ENCODE measurements at places on chromosomes 5 and 9.

DNA sequence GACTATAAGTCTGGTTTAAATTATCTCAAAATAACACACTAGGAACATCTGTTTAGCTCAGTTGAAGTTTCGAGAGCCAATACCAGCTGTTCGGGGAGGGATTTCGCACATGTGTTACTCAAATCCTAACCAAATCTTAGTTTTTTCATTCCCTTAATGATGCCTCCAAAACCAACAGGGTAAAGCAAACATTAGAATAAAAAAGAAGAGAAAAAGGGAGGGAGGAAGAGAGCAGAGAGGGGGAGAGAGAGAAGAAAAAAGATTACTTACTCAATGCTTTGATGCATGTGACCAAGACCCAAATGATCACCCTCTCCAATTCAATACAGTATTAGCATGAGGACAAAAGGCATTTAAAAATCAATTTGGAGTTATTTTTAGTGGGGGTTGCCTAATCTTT lies 86.0 kb upstream of the NR5A1 start:
- no peaks in the 10 kb centered on the region for H3K36me3 ChIP-seq
- no peak overlapping the region for H3K27ac ChIP-seq
- no peaks in the 10 kb centered on the region for H3K4me1 ChIP-seq
- no peak overlapping the region for H3K4me3 ChIP-seq
- no peak for DNase-seq
- no peaks in the 10 kb centered on the region for H3K27me3 ChIP-seq

DNA sequence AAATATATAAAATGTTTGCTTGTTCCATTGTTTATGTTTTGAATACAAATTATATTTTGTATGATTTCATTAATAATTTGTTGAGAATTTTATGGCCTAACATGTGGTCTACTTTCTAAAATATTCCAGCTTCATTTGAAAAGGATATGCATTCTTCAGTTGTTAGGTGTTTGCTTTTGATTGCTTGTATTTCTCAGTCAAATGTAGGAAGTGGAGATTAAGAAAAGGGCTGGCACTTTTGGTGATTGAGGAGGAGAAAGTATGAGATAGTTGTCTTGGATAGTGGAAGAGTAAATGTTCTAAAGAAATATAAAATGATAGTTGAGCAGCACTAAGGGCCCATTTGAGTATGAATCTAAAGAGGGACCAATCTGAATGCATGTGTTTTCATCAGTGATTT lies 23.1 kb downstream of the JAK2 start:
- no peak overlapping the region for H3K27ac ChIP-seq
- H3K4me3 ChIP-seq: no peak overlapping the region
- no peaks in the 10 kb centered on the region for H3K27me3 ChIP-seq
- peaks cover 36% of the 10 kb centered on the region for H3K4me1 ChIP-seq
- peaks cover 25% of the 10 kb centered on the region for H3K36me3 ChIP-seq

DNA sequence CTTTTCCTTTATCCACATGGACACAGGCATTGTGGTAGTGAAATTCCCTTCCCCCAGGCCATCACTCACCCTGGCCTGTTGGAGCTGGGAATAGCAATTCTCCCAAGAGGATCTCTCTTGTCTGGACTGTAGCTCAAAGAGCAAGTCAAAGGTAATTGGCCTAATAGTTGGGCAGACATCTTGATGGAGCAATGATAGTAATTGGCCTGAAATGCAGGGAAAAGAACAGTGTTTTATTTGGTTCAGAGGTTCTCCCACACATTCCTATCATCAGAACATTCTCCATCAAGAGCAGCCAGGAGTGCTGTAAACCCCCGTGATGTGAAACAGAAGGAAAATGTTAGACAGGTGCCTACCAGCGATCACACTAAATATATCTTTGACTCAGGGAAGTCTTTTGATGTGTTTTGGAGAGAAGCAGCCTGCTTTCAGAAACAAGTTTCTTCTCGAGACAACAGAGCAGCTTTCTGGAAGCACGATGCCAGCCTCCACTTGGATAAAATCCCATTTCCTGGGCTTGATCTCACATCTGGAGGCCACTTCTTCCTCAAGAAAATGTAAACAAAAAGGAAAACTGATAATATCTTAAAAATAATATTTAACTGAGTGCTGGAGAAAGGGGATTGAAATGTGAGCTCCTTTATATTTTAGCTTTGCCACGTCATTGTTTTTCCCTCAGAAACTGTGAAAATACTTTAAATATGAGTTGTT lies 198.1 kb upstream of the WWC1 start:
- H3K27ac ChIP-seq: no peak overlapping the region
- H3K36me3 ChIP-seq: no peaks in the 10 kb centered on the region
- DNase-seq: no peak

DNA sequence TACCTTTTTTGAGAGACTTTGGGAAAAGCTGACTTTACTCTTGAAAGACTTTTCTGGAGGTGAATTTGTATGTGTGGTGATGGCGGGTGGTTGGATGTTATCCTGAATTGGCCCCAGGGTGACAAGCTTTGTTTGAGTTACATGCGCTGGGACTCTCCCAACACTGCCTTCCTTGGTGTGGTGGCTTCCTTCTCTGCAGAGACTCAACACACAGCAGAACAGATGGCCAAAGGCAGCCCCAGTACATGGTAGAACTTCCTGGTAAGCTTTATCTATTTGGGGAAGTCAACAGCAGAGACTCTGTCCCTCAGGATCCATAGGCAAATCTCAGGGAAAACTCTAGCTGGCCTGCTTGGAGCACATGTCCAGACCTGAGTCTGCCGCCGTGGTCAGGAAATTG lies 18.1 kb downstream of the C1QTNF2 start:
- H3K36me3 ChIP-seq: no peaks in the 10 kb centered on the region
- DNase-seq: no peak
- no peaks in the 10 kb centered on the region for H3K27me3 ChIP-seq
- H3K4me1 ChIP-seq: peaks cover 8% of the 10 kb centered on the region
- H3K27ac ChIP-seq: no peak overlapping the region

- peak; percentile 85 for DNase-seq
- no peak overlapping the region for H3K4me3 ChIP-seq
Measured at GRCh38 chr5:134140530-134141201, 26.2 kb downstream of the TCF7 start.

GRCh38 chr5:375921-376798 lies 54.6 kb downstream of the AHRR start:
- no peaks in the 10 kb centered on the region for H3K36me3 ChIP-seq
- no peak overlapping the region for H3K4me3 ChIP-seq
- H3K4me1 ChIP-seq: peaks cover 5% of the 10 kb centered on the region
- H3K27ac ChIP-seq: no peak overlapping the region

GRCh38 chr9:80883426-80883825 lies 805.9 kb downstream of the TLE1 start:
- no peak for DNase-seq
- H3K4me3 ChIP-seq: no peak overlapping the region
- H3K27ac ChIP-seq: no peak overlapping the region
- H3K36me3 ChIP-seq: no peaks in the 10 kb centered on the region
- no peaks in the 10 kb centered on the region for H3K27me3 ChIP-seq
- no peaks in the 10 kb centered on the region for H3K4me1 ChIP-seq

- DNase-seq: no peak
- H3K36me3 ChIP-seq: no peaks in the 10 kb centered on the region
- H3K4me1 ChIP-seq: no peaks in the 10 kb centered on the region
- H3K4me3 ChIP-seq: no peak overlapping the region
Measured at GRCh38 chr5:84063041-84063440, 321.6 kb downstream of the EDIL3 start.

- no peaks in the 10 kb centered on the region for H3K27me3 ChIP-seq
- H3K27ac ChIP-seq: no peak overlapping the region
- no peak overlapping the region for H3K4me3 ChIP-seq
- no peak for DNase-seq
Measured at GRCh38 chr9:79800578-79800977, 228.8 kb downstream of the TLE4 start.

DNA sequence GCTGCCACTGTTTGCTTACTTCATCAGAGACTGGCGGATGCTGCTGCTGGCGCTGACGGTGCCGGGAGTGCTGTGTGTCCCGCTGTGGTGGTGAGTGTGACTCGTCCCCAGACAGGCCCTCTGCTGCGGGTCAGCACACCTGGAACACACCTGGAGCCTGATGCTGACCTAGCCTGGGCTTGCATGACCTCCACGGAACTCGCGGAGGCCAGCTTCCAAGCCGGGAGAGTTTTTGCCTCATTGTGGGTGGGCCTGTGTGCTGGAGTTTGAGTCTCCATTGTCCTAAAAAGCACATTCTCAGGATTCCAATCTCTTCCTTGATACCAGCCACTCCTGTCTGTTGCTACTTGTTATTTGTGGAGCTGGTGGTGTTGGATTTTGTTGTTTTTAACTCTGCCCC lies 28.1 kb downstream of the SLC22A4 start:
- H3K27ac ChIP-seq: no peak overlapping the region
- DNase-seq: no peak
- no peak overlapping the region for H3K4me3 ChIP-seq
- no peaks in the 10 kb centered on the region for H3K4me1 ChIP-seq

GRCh38 chr5:147880487-147880886 lies 2.0 kb downstream of the SCGB3A2 start:
- no peaks in the 10 kb centered on the region for H3K27me3 ChIP-seq
- H3K4me3 ChIP-seq: no peak overlapping the region
- no peaks in the 10 kb centered on the region for H3K36me3 ChIP-seq
- no peaks in the 10 kb centered on the region for H3K4me1 ChIP-seq
- no peak overlapping the region for H3K27ac ChIP-seq

GRCh38 chr9:94936419-94936818 lies 209.9 kb downstream of the AOPEP start:
- DNase-seq: no peak
- H3K4me1 ChIP-seq: peaks cover 9% of the 10 kb centered on the region
- no peaks in the 10 kb centered on the region for H3K36me3 ChIP-seq
- H3K27me3 ChIP-seq: no peaks in the 10 kb centered on the region
- H3K27ac ChIP-seq: peak overlapping the region; percentile 19

GRCh38 chr5:95237324-95237723 lies 47.6 kb downstream of the MCTP1 start:
- no peak overlapping the region for H3K4me3 ChIP-seq
- DNase-seq: no peak
- no peak overlapping the region for H3K27ac ChIP-seq
- no peaks in the 10 kb centered on the region for H3K4me1 ChIP-seq
- H3K36me3 ChIP-seq: no peaks in the 10 kb centered on the region
- no peaks in the 10 kb centered on the region for H3K27me3 ChIP-seq

DNA sequence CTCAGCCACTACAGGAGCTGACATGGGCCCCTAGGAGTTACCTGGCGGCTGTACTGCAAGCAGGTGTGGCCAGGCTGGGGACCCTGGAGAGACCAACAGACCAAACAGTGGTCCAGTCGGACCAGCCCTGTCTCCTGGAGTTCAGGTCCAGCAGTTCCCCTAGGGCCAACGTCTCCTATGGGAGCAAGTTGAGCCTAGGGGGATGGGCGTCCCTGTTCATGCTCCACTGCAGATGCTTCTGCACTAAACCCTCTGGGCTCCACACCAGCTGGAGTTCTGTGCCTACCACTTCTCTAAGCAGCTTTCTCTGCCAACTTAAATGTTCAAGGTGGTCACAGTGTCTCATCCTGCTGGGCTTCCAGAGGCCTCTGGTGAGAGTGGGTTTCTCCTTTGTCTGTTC lies 20.6 kb upstream of the OMD start:
- no peak overlapping the region for H3K27ac ChIP-seq
- no peaks in the 10 kb centered on the region for H3K4me1 ChIP-seq
- H3K4me3 ChIP-seq: no peak overlapping the region
- H3K36me3 ChIP-seq: no peaks in the 10 kb centered on the region
- H3K27me3 ChIP-seq: no peaks in the 10 kb centered on the region

GRCh38 chr9:93906195-93906880 lies 48.8 kb downstream of the BARX1 start:
- no peaks in the 10 kb centered on the region for H3K4me1 ChIP-seq
- DNase-seq: peak; percentile 30
- no peak overlapping the region for H3K4me3 ChIP-seq
- H3K27me3 ChIP-seq: peaks cover 47% of the 10 kb centered on the region

DNA sequence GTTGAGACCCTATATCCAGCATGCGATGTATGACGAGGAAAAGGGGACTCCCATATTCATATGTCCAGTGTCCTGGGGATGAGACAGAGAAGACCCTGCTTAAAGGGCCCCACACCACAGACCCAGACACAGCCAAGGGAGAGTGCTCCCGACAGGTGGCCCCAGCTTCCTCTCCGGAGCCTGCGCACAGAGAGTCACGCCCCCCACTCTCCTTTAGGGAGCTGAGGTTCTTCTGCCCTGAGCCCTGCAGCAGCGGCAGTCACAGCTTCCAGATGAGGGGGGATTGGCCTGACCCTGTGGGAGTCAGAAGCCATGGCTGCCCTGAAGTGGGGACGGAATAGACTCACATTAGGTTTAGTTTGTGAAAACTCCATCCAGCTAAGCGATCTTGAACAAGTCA lies 17.1 kb downstream of the BTNL3 start:
- DNase-seq: no peak
- H3K4me1 ChIP-seq: no peaks in the 10 kb centered on the region
- no peaks in the 10 kb centered on the region for H3K36me3 ChIP-seq
- no peaks in the 10 kb centered on the region for H3K27me3 ChIP-seq

DNA sequence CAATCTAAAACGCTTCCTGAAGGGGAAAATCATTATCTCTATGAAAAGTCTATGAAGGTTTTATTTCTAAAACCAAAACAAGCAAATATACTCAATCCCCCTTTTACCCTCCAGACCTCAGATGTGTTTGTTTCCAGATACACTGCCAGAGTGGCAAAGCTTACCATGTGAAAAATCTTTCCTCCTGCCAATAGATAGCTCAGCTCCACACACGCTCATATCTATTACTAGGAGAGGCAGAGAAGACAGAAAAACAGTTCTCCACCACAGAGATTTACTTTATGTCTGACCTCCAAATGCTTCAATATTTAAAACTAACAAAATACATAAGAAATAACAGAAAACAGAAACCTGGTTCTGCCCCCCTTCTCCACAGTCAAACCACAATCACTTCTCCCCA lies 7.0 kb downstream of the IRX2 start:
- no peak overlapping the region for H3K4me3 ChIP-seq
- H3K36me3 ChIP-seq: no peaks in the 10 kb centered on the region
- peaks cover 95% of the 10 kb centered on the region for H3K27me3 ChIP-seq
- no peak for DNase-seq

DNA sequence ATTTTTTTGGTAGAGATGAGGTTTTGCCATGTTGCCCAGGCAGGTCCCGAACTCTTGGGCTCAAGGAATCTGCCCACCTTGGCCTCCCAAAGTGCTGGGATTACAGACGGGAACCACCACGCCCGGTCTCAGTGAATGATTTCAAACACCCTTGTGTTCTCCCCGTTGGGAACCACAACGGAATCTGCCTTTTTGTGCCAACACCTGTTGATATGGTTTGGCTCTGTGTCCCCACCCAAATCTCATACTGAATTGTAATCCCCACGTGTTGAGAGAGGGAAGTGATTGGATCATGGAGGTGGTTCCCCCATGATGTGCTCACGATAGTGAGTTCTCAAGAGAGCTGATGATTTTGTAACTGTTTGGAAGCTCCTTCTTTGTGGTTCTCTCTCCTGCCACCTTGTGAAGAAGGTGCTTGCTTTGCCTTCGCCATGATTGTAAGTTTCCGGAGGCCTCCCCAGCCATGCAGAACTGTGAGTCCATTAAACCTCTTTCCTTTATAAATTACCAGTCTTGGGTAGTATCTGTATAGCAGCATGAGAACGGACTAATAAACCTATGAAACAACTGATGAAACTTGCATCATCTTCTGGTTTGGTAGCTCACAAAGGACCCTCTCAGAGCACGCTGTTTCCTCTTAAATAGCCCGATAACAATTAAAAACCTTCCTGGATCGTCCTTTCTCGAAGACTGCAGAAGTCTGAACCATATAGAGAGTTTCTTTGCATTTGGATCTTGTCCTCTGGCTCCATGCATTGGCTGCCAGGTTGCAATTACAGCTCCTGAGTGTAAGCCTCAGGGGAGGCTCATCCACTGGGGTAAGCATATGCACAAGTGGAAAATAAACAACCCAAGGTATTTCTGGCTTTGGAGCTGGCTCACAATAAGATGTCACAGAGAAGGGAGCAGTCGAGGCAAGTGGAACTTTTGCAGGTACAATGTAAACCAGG lies 91.5 kb downstream of the SPRY4 start:
- no peaks in the 10 kb centered on the region for H3K27me3 ChIP-seq
- no peak overlapping the region for H3K4me3 ChIP-seq
- H3K4me1 ChIP-seq: no peaks in the 10 kb centered on the region
- H3K36me3 ChIP-seq: no peaks in the 10 kb centered on the region
- H3K27ac ChIP-seq: no peak overlapping the region

Measured in spleen (tissue), 13 donors.